ENCODE measurements at places on chromosomes 1 and 21.

GRCh38 chr1:190179817-190180216 lies 297.8 kb downstream of the BRINP3 start:
- no peak overlapping the region for H3K27ac ChIP-seq
- no peaks in the 10 kb centered on the region for H3K36me3 ChIP-seq
- DNase-seq: no peak
- H3K27me3 ChIP-seq: no peaks in the 10 kb centered on the region

GRCh38 chr1:183635099-183635605 lies 431 bp downstream of the ARPC5 start:
- H3K27me3 ChIP-seq: no peaks in the 10 kb centered on the region
- DNase-seq: peak; percentile 14
- peaks cover 36% of the 10 kb centered on the region for H3K4me1 ChIP-seq
- peaks cover 9% of the 10 kb centered on the region for H3K36me3 ChIP-seq
- H3K4me3 ChIP-seq: peak overlapping the region; percentile 100

GRCh38 chr1:159959451-159959850 lies 5.4 kb upstream of the SLAMF9 start:
- peaks cover 55% of the 10 kb centered on the region for H3K27me3 ChIP-seq
- H3K27ac ChIP-seq: no peak overlapping the region
- peaks cover 7% of the 10 kb centered on the region for H3K36me3 ChIP-seq
- H3K4me1 ChIP-seq: peaks cover 5% of the 10 kb centered on the region
- H3K4me3 ChIP-seq: no peak overlapping the region

- H3K4me1 ChIP-seq: peaks cover 14% of the 10 kb centered on the region
- peaks cover 6% of the 10 kb centered on the region for H3K36me3 ChIP-seq
- DNase-seq: no peak
These were observed 1.1 kb downstream of the GNG4 start for GRCh38 chr1:235648407-235648907.

GRCh38 chr1:41144285-41144684 lies 97.8 kb downstream of the SCMH1 start:
- DNase-seq: no peak
- no peaks in the 10 kb centered on the region for H3K27me3 ChIP-seq
- H3K4me1 ChIP-seq: no peaks in the 10 kb centered on the region
- H3K36me3 ChIP-seq: peaks cover 6% of the 10 kb centered on the region

- H3K36me3 ChIP-seq: no peaks in the 10 kb centered on the region
- H3K27me3 ChIP-seq: peaks cover 8% of the 10 kb centered on the region
- no peak for DNase-seq
- H3K4me1 ChIP-seq: no peaks in the 10 kb centered on the region
- H3K27ac ChIP-seq: no peak overlapping the region
These were observed 48.1 kb downstream of the BEND5 start for GRCh38 chr1:48728584-48728983.

- H3K4me1 ChIP-seq: peaks cover 2% of the 10 kb centered on the region
- no peak overlapping the region for H3K4me3 ChIP-seq
- H3K27ac ChIP-seq: no peak overlapping the region
- no peaks in the 10 kb centered on the region for H3K27me3 ChIP-seq
- no peaks in the 10 kb centered on the region for H3K36me3 ChIP-seq
- no peak for DNase-seq
These were observed 84.3 kb downstream of the UCK2 start for GRCh38 chr1:165911609-165912281.

- H3K4me3 ChIP-seq: no peak overlapping the region
- H3K27me3 ChIP-seq: peaks cover 73% of the 10 kb centered on the region
- no peaks in the 10 kb centered on the region for H3K36me3 ChIP-seq
- DNase-seq: no peak
- no peak overlapping the region for H3K27ac ChIP-seq
These were observed 6.0 kb downstream of the TNN start for GRCh38 chr1:175073633-175074032.

Measured in T-helper 17 cell (primary cell).